ENCODE measurements at places on chromosomes 6 and 20.

DNA sequence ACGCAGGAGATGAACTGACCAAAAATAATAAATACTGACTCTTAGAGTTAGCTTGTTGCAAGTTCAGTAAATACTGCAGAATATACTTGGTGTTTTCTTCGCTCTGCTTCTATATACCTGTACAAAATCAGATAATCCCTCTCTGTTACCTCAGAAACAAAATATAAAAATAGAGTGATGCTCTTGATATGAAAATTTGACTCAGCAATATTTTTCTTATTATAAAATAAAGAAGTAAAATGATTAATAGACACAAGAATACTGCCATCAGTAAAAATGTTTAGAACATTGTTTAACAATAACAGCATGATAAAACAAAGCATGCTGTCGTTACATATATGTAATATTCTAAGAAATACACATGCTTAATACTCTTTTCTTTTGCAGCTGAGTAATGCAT lies 1366.9 kb upstream of the EYS start:
- no peak for DNase-seq

DNA sequence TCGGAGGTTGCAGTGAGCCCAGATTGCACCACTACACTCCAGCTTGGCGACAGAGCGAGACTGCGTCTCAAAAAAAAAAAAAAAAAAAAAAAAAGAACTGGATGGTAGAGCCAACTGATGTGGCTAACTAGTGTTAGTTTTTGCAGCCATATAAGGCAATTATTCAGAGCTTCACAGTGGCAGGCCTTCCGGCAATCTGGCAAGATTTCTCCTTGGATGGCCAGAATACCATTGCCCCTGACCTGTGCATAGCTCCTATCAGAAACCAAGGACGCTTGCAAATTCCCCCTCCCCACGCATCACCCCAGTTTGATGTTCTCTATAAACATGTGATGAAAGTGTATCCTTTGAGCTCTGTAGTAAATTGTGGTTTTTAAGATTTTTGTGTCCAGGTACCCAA lies 127.0 kb downstream of the RNF144B start:
- DNase-seq: no peak

GRCh38 chr6:106147476-106147875 lies 61.3 kb downstream of the PRDM1 start:
- DNase-seq: no peak

DNA sequence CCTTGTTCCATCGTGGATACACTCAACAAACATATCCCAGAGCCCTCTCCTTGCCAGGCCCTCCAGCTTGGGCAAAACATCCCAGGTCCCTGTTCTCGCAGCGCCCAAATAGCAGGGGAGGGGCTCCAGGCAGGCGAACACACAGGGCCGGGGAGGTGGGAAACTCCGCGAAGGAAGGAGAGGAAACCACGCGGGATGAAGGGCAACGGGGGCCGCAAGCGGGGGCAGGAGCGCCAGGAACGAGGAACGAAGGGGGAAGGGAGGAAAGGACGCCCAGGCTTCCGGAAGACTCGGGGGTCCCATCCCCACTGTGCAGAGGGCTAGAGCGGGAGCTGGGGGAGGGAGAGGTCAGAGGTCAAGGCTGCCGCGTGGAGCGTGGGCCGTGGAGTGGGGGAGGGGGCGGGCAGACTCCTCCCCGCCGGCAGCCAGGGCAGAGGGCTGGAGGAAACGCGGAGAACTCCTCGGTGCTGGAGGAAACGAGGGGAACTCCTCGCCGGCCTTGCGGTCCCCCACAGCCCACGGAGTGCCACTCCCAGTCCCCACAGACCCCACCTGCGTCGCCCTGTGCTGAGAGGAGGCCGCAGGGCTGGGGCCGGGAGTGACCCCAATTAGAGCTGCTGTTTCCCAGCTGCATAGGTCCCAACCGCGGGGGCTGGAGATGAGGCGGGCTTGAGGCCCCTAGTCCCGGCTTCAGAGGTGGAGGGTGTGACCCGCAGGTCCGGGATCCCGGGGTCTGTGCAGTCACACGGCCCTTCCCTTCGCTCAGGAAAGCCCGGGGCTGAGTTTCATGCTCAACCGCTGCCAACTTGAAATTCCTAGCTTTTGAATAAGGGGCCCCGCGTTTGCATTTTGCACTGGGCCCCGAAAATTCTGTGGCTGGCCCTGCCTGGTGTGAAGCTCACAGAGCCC lies 1.2 kb upstream of the RBM38 start:
- no peak for DNase-seq

DNA sequence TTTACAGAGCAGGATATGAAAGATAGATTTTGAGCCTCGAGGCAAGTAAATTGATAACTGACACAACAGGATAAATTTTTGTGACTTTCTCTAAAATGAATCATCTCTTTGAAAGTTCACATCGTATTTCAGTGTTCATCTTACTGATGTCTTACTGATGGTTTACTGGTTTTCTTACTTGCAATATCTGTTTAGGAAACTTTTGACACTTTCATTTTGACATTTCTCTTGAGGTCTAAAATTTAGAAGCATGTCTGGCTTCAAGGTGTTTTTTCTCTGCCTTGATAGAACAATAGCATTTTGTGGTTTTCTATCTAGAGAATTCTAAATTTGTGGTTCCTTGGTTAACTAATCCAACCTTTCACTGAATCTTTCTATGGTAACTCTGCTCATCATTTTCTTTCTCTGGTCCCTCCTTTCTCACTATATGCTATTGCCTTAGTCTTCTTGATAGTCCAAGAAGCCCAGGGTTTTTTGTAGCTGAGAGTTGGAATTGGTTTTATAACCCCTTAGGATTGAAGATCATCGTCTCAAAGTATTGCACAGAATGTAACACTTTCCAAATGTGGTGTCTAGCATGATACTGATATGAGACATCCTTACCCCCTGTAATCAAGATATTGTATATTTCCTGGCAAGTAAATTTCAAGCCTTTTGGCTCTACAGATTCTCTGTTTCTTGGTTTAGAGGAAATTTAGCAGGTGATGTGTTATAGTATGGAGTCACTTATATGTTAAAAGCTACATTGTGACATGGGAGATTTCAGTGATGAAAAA lies 98.7 kb downstream of the RNF144B start:
- DNase-seq: no peak

- DNase-seq: no peak
Measured at GRCh38 chr20:42688576-42688975, 501.1 kb downstream of the PTPRT start.

DNA sequence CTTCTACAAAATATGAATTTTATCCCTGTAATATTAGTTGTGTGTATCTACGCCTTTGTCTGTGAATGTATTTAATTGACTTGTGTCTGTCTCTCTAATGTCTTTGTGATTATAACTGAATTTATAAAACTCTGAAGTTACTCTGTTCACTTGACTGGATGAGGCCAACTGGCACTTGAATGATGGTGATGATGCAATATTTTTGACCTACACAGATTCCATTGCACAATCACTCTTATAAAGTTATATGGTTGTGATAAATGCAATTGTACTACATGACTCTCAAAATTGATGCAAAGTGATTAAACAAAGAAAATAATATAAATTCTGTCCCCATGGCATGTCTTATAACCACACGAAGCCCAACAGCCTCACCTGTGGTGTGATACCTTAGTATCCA lies 287.3 kb upstream of the PLN start:
- DNase-seq: no peak

GRCh38 chr6:4359108-4359730 lies 223.8 kb upstream of the ECI2 start:
- DNase-seq: no peak

GRCh38 chr6:89503641-89504040 lies 70.7 kb downstream of the ANKRD6 start:
- no peak for DNase-seq

DNA sequence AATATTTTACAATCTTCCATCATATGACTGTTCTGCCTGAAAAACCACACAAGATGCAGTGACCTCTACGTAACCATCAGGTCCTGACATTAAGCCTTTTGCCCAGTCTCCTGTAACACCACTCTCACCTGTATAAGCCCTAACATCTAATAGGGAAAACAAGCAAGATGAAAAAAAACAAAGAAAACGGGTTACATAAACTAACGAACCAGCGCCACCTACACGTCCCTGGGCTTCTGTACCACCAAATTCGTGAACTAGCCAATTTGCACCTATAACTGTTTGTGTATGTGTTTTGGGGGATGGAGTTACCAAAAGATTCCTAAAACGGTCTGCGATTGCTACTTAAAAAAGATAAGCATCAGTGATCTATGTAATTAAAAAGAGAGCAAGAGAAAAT lies 70.2 kb downstream of the BLOC1S5 start:
- DNase-seq: no peak

GRCh38 chr6:45118754-45119153 lies 209.4 kb upstream of the RUNX2 start:
- no peak for DNase-seq

GRCh38 chr6:168865-169455 lies 123.3 kb upstream of the DUSP22 start:
- DNase-seq: peak; percentile 4

- peak; percentile 66 for DNase-seq
Measured at GRCh38 chr6:111691345-111692225, 85.9 kb upstream of the TRAF3IP2 start.

DNA sequence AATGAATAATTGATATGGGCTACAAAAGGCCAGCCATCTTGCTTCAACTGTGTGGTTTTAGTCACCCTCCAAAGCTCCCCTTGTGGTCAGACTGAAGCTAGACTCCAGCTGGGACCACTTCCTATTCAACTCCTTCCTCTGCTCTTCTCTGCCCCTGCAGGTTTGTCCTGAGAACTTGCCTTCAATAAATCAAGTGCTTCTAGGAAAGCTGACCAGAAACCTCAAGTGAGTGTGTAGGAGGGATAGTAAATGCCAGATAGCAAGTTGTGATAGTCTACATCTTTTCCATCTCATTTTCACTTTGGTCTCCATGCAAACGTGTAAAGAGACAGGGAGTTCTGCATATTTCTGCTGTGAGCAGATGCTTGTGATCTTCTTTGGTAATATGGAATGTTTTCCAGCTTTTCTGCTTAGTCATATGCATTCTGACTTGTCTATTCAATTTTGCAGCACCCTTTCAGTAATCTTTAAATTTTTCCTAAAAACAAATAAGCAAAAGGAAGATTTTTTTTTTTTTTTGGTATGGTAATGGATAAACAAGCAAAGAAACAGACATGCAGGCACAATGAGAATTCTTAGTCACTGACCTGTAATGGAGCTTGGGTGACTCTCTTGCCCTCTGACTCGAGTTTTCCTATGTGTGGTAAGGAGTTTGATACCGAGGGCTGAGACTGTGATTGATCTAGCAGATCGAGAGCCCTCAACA lies 201.3 kb upstream of the BTBD3 start:
- DNase-seq: peak; percentile 73

All from skeletal muscle cell (primary cell).